ENCODE measurements at places on chromosomes 7 and 10.

DNA sequence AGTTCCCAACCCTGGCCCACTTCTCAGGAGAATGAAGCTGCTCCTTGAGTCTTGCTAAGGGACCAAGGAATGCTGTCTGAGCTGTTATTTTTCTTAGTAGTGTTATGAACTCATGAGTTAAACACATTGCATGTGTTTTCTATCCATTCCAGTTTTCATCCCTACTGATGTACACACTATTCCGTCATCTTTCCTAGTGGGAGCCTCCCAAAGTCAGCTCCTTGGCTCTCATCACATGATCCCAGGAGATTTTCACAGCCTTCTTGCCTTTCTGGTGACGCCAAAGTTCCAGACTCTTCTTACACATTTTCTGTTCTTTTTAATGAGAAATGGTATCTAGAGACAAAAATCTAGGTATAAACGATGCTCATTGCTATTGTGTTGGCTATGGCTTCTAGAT lies 8.4 kb upstream of the C10orf71 start:
- no peak for DNase-seq

GRCh38 chr7:4682621-4683042 lies 537 bp downstream of the FOXK1 start:
- DNase-seq, result peak; percentile 44

DNA sequence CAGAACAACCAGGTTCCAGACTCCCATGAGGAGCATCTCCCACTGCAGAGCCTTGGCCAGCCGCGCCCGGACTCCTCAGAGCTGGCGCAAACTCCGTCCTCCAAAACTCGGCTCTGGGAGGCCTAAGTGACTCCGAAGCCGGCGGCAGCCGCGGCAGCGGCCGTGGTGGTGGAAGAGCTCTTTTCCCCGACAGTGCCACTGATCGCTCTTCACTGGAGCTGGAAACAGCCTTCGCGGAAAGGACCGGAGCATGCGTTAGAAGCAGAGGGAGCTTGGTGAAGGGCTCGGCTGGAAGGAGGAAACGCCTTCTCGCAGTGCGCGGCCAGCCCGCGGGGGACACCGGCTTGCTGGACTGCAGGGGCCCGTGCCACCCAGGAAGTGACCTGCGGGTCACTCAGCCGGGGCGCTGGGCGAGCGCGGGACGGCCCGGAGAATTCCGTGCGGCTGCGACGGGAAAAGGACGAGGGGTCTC lies 5.0 kb upstream of the HOXA13 start:
- no peak for DNase-seq

GRCh38 chr10:33901166-33901565 lies 566.7 kb upstream of the NRP1 start:
- no peak for DNase-seq

DNA sequence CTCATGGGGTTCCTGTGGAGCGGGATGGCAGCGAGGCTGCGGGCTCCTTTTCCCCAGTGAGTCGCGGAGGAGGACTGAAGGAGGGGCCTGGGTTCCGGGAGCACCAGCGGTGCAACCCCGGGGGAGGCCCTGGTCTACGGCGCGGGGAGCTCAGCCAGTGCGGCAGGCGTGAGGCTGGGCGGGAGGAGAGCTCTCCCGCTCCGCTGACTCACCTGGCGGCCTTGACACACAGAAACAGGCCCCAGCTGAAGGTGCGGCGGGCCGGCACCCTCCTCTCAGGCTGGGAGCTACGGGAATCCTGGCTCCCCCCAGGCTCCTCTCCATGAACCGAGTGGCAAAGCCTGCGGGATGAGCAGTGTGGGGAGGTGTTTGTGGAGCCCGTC lies 6.8 kb upstream of the NOM1 start:
- no peak for DNase-seq

DNA sequence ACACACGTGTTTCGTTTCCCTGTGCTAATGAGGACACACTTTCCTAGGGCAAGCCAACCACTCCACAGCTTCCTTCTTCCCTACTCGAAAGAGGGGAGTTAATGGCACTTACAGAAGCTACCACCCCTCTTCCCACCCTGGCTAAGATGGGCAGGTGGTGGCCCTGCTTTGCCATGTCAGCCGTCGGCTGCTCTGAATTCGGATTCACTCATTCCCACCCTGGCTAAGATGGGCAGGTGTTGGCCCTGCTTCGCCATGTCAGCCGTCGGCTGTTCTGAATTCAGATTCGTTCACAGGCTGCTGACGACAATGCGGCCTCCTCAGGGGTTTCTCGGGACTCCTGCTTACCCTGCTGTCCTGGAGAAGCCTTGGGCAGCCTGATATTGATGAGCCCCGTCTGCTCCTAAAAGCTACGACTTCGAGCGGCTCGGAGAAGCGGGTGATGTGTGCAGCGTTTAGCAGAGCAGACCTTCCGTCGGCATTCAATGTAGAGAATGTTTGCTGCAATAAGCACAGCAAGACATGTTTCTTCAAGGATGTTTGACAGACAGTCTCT lies 56.2 kb upstream of the PPP2R2D start:
- no peak for DNase-seq
